ENCODE measurements at places on chromosomes 3 and 15.
A peak's percentile ranks its signal among the peaks of the same experiment; 100 is the strongest.

DNA sequence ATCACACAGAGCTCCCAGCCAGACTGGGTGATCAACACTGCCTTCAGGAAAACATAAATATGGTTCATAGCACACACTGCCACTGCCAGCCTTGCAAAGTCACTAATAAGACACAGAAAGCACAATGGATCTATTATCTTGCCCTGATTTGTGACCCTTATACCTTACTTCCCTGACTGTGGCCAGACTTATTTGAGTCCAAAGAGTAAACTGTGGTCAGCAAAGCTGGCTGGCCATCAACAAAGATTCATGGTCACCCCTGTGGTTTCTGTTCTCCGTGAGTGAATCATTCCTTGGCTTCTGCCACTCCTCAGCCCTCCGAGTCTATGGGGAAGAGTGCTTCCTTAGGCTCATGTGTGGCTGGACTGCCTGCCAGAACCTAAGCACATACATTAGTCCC is 437.7 kb downstream of the RAP2B start:
- peak; percentile 94 for DNase-seq

DNA sequence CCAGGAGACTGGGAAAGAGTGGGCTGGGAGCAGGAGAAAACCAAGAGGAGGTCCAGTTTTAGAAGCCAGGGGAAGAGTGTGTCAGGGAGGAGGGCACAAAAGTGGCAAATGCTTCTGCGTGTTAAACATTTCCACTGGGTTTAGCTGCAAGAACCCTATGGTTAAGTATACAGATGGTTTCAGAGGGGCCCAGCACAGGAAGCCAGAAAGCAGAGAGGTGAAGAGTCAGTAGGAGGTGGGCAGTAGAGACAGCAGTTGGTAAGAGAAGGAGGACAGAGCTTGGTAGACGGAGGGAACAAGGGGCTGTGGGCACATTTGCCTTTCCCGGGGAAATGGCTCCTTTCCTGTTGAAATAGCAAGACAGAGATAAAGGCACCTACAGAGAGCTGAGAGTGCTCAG is 133.8 kb downstream of the EPHB1 start:
- DNase-seq = no peak

- DNase-seq = peak; percentile 39
These were observed 14.2 kb upstream of the TSEN2 start for GRCh38 chr3:12470111-12470510.

- DNase-seq = peak; percentile 84
These were observed 48.9 kb upstream of the AGTR1 start for GRCh38 chr3:148648685-148649352.

DNA sequence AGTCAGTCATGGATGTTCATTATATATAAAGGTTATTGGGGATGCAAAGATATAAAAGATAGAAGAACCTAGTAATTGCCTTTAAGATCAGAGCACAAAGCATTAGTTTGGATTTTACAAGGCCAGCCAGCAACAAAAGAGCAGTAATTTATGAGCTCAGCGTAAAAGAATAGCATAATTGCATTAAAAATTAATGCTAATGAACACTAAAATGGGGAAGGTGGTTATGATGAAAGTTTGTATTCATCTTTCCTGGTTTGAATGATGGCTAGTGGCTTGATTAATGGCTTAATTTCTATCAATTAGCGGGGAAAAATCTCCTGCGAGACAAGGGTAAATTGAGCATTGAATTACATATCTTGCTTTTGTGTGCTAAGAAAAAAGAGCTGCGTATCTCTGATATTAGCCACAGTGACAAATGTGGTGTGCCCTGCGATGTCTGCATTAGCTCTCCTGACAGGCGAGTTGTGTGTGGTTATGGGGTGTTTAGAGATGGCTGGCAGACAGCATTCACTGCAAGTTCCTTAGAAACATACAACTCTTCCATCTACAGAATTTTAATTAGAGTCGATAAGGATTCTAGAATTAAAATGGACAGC is 42.8 kb upstream of the MLF1 start:
- DNase-seq = no peak

GRCh38 chr3:51501833-51502561 is 2.2 kb upstream of the DCAF1 start:
- DNase-seq = peak; percentile 76

- DNase-seq = peak; percentile 11
These were observed 152.0 kb downstream of the OPA1 start for GRCh38 chr3:193744822-193745684.

- no peak for DNase-seq
These were observed 994.0 kb upstream of the SEMA6D start for GRCh38 chr15:46723308-46723707.

DNA sequence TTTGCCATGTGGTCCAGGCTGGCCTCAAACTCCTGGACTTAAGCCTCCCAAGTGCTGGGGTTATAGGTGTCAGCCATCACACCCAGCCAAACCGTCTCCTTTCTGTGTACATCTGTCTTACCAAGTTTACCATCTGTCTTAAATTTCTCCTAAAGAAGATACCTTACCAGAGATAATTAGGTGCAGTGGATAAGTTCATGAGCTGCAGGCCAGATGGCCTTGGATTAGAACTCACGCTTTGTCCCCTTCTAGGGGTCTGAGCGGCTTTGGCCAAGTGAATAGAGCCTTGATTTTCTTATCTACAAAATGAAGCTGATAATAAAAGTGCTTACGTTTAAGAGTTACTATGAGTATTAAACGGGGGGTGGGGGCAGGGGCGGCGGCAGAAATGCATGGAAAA is 103.9 kb downstream of the SUCLG2 start:
- DNase-seq = no peak

DNA sequence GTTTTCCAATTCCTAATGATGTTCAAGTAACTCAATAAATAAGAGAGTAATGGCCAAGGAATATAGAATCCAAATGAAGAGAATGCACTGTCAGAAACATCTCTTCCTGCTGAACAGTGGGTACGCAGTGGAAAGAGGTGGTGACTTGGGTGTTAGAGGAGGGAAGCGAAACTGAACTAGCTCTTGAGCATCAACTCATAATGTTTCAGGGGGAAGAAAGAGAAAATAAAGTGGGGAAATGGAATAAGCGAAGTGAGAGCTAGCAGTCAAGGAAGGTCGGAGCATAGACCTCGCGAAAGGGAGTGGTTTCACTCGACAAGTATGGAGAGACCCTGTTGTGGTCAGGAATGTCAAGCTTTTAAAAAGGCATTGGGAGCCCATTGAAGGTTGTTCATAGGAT is 309.5 kb downstream of the GAP43 start:
- DNase-seq = no peak

GRCh38 chr3:190830031-190830430 is 32.5 kb downstream of the GMNC start:
- no peak for DNase-seq

GRCh38 chr3:33879540-33879939 is 81.1 kb downstream of the PDCD6IP start:
- DNase-seq = no peak

DNA sequence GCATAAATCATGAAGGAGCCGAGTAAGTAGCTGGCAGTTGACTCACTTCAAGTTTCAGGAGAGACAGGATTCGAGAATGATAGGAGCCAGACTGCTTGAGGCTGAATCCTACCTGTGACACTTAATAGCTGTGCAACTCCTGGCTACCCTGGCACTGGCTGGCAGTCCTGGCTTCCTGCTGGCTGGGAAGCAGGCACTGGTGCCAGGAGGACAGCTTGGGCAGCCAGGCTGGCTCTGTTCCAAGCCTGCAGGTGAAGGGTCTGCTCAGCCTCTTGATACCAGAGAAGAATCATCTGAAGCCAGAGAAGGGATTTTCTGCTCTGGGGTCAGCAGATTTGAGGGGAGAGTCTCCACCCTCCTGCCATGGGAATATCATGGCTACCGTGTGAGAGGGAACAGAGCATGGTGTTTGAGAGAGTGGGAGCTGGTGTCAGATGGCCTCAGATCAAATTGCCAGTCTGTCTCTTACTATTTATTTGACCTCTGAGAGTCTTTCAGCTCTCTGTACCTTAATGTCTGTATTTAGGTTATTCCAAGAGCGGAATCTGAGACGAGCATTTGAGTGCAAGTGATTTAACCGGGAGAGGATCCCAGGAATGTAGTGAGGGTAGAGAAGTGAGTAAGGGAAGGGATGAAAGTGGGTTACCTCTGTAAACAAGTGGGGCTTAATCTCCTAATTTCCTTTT is 4.4 kb upstream of the XIRP1 start:
- no peak for DNase-seq

DNA sequence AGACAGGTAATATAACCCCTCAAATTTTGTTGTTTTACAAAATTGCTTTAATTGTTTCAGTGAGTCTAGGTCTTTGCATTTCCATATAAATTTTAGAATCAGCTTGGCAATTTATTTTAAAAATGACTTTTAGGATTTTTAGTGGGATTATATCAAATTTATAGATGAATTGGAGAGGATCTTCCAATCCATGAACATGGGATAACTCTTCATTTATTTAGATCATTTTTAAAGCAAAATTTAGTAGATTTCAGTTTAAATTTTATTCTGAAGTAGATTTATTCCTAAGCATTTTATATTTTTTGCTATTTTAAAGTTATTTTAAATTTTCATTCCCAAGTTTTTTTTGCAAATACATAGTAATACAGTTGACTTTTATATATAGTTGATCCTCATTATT is 58.1 kb upstream of the THSD4 start:
- no peak for DNase-seq

DNA sequence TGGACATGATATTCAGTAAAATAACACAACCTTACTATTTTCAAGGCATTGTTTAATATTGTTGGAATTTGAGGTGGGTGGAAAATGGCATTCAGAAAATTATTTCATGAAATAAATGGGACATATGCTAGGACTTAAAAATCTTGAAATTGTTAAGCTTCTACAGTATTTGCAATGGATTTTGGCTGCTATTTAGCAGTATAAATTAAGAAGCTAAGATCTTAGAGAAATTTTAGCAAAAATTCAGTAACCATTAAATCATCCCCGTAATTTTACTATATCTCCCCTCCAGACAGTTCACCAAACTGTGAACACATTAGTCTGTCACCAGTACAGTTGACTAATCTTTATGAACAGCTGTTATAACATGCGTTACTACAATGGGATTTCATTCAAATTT is 8.2 kb downstream of the DIPK2A start:
- peak; percentile 26 for DNase-seq

DNA sequence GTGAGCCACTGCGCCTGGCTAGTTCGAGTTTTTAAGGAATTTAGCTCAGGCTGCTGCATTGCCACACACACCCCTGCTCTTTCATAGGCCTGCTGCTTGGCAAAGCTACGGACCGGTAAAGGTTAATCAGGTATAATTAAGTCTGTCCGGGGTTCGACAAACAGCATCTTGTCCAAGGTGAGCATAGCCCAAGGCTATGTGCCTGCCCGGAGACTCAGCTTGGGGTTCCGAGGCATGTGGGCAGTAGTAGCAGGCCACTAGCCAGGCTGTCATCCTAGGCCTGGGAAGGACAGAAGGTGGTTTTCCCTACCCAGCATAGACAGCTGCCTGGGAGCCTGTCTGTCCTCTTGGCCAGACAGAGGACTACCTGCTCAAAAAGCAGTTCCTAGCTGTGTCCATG is 6.6 kb downstream of the P4HTM start:
- DNase-seq = no peak

- no peak for DNase-seq
These were observed 642 bp downstream of the COX5A start for GRCh38 chr15:74937272-74937589.

DNA sequence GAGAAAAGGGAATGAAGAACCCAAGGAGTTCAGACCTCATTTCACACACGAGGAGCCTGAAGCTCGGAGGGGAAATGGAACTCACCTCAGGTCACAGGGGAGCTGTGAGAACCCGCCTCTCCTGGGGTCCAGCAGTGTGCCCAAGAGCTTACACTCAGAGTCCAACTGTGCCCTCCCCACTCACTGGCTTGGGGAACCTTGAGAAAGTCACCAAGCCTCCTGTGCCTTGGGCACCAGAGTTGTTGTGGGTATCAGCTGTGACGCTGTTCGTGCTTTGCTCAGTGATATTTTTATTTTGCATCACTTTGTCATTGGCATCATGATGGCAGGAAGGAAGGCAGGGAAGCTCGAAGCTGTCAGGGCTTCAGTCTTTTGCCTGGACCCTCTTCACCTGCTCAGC is 83.4 kb downstream of the TLE3 start:
- DNase-seq = no peak

All from fibroblast of mammary gland (primary cell).